Stimulated activated naive CD4-positive, alpha-beta T cell treated with Interleukin-2 at 50 U/mL for 16 hours (primary cell): ENCODE measurements at places on chromosomes 7 and 10.

GRCh38 chr7:36303202-36304098 lies 86.2 kb upstream of the ANLN start:
- DNase-seq: no peak

GRCh38 chr7:104363355-104363754 lies 35.0 kb downstream of the LHFPL3 start:
- DNase-seq: no peak

DNA sequence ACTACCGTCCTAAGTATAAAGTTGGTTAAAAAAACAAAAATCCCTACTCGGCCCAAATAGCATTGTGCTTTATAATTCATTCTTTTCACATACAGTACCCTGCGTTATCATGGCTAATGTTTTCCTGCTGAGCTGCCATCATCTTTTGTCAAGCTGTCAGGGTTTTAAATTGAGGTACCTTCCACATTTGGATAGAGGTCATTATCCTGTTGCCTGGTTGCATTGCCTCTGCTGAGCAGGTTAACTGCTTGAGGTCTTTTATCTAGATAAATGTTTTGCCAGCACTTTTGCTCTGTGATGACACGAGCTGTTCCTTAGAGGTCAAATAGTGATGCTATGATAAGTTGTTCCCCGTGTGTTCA lies 94.4 kb upstream of the FZD1 start:
- DNase-seq: no peak

DNA sequence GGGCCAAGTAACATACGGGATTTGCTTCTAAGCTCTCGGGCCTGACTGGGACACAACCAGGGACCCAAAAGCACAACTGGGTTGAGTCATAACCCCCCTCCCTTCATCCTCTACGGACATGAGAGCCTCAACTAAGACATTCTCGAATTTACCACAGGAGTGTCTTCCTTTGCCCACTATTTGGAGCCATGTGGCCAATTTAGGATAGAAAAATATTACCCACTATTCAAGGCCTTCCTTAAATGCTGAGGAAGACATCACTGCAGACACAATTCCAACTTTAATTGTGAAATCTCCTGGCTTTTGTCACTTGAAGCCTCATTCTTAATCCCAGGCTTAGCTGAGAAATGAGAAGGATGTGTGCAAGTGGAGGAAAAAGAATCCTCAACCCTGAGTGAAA lies 11.8 kb downstream of the CTBP2 start:
- no peak for DNase-seq

- no peak for DNase-seq
Observed at GRCh38 chr7:72292794-72293193, 119.3 kb downstream of the CALN1 start.

GRCh38 chr10:101644002-101644401 lies 51.0 kb downstream of the FBXW4 start:
- DNase-seq: no peak

DNA sequence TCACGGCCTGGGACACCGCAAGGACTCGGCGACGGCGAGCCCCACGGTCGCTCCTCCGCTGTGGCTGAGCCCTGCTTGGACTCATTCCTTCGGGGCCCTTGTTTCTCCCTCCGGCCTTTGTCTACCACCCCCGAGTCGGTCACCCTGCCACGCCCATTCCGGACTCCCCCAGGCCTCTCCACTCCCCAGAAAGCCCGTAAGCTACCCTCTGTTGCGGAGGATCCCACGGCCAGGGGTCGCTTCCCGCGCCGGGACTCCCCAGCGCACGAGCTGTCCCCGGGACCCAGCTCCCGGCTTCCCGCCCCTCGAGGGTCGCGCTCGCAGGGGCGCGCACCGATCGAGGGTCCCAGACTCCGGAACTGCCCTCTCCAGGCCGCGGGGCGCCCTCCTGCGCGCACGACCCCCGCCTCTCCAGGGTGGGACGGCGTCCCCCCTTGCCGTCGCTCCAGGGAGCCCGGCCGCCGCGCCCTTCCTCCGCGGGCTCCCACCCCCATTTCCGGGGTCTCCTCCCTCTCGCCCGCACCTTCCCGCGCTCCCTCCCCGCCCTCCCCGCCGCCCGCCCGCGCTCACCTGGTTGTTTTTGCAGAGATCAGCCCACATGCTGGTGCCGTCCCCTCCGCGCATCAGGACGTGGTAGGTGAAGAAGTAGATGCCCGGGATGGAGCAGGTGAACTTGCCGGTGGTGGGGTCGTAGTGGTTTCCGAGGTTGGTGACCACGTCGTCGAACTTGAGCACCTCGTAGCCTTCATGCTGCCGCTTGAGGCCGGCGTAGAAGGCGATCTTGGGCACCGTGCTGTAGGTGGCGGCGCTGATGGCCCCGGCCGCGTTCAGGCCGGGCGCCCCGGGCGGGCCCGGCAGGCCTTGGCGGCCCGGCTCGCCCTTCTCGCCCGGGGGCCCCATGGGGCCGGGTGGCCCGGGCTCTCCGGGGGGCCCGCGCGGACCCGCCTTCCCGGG lies 1.5 kb downstream of the C1QL3 start:
- DNase-seq: peak; percentile 13

DNA sequence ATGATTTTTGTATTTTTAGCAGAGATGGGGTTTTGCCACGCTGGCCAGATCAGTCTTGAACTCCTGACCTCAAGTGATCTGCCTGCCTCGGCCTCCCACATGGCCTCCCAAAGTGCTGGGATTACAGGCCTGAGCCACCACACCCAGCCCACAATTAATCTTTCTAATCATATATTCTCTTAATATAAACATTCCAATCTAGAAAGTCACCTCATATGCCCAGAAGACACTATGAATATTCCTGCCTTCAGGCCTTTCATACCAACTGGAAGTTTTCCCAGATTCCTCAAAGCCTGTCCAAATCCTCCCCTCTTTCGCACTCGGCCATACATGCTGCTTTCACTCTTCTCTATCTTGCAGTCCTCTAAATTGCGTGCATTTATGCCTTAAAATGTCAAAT lies 32.6 kb downstream of the PDZD8 start:
- DNase-seq: no peak

DNA sequence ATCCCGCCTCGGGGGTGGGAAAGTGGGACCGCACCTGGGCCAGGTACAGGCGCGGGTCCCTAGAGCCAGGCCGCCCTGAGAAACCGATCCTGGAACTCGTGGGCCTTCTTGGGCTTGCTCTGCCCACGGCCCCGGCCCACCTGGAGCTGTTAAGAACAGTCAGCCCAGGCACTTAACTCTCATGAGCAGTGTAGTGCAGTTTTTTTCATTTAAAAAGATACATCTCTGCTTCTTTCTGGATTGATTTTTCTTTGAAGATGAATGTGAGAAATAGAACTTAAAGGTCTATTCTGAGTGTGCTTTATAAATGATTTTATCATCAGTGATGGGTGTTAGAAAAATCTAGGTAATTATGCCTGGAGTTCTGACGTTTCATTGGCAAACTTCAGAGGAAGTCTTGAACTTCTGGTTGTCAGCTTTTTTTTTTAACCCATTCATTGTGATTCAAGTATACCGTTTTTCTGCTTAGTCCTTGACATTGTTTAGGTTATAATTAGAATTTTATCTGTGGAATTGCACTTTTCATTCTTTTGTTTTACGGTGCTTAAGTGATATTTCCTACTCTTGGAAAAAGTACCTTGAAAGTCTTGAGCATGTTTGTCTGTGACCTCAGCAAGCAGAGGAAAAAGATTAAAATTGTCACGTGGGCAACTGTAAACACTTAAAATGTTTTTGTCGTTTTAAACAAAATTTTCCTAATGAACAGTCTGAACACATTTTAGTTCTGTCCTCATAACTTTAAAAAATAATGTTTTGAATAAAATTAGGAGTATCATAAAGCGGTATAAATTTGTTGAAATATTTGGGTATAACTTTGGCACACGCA lies 906 bp downstream of the CDK1 start:
- DNase-seq: no peak

DNA sequence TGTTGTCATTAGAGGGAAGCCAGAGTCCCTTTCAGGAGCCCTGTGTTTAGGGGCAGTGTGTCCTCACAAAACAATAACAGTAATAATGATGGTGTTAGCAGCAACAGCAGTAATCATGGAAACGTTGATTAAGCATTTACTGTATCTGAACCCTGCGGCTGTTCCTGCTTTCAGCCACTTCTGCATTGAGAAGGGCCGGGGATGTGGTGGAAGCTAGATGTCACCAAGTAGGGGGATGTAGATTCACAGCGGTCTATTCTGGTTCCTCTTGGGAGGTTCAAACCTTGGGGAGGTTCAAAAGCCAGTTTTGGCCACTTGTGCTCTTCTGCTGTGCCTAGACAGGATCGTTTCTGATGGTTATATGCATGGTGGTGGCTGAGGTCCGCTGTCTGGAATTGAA lies 44.8 kb downstream of the PRPF18 start:
- no peak for DNase-seq

DNA sequence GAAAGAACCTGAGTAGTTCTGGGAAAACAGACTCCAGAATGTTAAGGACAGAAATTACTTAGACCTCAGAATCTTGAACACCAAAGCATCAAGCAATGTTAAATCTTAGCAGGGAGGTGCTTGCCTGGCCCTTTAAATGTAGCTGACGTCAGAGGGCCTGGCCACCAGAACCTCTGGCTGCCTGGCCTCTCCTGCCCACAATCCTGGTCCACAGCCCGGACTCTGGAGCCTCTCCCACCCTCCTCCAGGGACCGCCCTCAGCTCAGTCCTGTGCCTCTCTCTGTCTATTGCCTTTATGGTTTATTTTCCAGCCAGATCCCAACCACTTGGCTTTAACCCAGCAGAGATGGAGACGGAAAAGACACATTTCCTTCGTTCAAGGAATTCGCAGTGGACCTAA lies 42.2 kb upstream of the EGR2 start:
- DNase-seq: no peak

GRCh38 chr7:141409219-141409618 lies 142.0 kb upstream of the AGK start:
- DNase-seq: no peak

GRCh38 chr10:3470191-3470590 lies 297.6 kb upstream of the PITRM1 start:
- DNase-seq: no peak

GRCh38 chr10:98224509-98224908 lies 43.5 kb downstream of the LOXL4 start:
- no peak for DNase-seq

DNA sequence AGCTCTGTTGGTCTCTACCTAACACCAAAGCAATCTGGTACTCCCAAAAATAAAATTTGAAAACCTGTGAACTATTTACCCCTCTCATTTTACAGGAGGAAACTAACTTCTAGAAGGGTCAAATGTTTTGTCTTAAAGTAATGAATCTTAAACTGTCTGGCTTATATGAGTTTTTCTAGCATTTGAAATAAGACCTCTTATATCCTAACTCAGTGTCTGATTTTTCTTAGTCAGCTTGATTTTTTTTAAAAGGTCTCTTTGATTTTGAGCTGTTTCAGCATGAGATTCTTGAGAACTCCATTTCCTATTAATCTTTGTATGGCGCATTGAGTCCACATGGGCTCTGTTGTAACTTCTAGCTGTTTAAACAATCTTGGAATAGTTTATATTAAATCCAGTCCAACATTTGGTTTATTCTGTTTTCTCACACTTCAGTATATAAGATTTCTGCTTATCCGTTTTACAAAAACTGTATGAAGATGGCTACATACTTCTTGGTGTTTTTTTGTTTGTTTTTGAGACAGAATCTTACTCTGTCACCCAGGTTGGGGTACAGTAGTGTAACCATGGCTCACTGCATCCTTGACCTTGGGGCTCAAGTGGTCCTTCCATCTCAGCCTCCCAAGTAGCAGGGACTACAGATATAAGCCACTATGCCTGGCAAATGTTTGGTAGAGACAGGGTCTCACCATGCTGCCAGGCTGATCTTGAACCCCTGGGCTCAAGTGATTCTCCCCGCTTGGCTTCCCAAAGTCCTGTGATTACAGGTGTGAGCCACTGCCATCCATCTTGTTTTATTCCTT lies 91.1 kb downstream of the PPP1R9A start:
- DNase-seq: no peak

GRCh38 chr10:53909791-53910190 lies 891.2 kb downstream of the PCDH15 start:
- DNase-seq: no peak

DNA sequence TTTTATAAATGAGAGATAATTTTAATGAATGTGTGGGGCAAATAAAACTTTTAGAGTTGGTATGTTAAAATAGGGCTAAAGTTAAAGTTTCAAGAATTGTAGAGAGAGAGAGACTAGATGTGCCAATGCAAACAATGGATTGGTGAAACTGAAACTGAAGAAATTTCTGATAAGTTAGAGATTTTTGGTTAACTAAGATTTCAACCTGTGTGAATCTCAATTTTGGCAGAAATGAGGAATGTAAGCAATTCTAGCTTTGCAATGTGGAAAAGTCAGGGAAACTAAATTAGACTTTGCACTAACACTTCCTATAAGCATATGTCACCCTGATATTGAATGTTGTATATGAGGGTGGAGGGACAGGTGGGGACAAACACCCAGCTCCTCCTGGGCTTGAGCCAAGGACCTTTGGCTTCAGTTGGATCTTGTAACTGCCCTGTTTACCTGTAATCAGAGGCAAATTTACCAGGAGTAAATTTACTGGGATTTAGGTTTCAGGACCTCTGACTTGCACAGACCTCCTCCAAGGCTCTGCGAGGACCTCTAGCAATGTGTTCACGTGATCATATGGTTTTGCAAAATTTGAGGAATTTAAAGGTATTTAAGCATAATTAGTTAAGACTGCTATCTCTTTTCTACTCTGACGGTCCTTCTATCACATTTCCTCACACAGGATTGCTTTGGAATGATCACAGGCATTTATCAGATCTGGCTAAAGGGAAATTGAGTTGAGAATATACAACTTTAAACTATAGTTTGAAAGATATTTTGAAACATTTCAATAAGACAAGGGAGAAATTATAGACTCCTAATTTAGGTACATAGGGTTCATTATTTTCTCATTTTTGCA lies 33.1 kb upstream of the RPA3 start:
- DNase-seq: no peak

- DNase-seq: no peak
Observed at GRCh38 chr7:102273749-102274712, 12.6 kb upstream of the SH2B2 start.

DNA sequence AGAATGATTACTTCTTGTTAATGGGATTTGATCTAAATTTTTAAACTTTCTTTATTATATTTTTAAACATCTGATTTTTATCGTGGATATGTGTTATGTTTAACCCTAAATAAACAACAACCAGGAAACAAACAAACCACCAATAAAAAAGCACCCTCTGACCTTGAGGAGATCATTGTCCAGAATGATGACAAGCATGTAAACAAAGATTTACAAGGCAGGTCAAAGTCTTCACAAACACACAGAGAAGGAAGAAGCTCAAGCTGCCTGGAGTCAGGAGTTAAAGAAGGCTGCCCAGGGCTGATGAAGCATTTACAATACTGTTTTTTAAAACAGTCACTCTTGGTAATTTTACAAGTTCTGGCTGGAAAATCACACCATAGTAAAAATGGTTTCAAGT lies 31.0 kb upstream of the EGFR start:
- no peak for DNase-seq
